Suppressor macrophage treated with lipopolysaccharide for 4 hours (primary cell): ENCODE measurements at places on chromosomes 6 and 20.

GRCh38 chr6:72271531-72271930 lies 350.3 kb upstream of the KCNQ5 start:
- DNase-seq, result no peak

DNA sequence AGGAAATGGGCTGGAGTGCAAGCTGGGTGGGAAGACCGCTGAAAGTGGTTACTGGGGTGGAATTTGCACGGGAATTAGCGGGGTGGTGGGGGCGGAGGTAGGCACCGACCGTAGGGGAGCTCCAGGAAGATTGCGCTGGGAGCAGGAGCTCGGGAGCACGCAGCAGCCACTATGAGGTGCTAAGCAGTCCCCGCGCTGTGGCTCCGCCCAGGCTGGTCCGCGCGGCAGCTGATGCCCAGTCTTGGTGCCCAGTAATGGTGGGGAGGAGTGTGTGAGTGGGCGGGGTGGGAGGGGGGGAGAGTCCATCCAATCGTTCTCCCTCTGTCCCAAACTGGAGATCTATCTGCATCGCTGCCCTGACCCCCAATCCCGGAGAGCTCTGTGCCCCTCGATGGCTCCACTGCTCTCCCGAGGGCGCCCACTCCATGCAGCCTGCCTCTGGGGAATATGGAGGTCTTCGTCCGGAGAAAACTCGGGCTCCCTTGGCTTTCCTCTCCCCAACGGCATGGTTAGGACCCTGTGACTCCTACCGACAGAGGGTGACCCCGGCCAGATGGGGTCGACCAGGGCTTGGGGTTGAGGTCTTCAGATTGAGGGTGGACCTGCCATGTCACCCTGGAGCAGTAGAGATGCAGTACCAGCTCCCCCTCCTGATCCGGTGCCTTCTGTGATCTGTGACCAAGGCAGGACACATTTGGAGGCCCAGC lies 5.3 kb downstream of the TP53TG5 start:
- DNase-seq, result no peak

- peak; percentile 62 for DNase-seq
These were observed 7.7 kb upstream of the ZNF334 start for GRCh38 chr20:46520976-46521579.

DNA sequence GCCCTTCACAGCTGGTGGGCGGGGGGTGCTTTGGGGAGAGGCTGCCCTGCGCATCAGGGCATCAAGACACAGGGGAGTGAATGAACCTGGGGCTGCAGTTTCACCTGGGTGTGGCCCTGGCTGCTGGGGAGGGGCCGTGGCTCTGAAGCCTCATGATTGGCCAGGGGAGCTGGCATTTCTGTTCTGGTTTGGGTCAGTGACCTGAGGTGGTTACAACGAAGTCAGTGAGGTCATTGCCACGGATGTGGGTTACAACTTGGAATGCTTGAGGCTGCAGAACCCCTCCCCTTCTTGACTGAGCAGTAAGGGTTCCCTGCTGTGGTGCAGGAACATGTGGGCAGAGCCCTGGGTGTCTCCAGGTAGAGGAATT lies 3.0 kb downstream of the TCEA2 start:
- DNase-seq, result no peak

DNA sequence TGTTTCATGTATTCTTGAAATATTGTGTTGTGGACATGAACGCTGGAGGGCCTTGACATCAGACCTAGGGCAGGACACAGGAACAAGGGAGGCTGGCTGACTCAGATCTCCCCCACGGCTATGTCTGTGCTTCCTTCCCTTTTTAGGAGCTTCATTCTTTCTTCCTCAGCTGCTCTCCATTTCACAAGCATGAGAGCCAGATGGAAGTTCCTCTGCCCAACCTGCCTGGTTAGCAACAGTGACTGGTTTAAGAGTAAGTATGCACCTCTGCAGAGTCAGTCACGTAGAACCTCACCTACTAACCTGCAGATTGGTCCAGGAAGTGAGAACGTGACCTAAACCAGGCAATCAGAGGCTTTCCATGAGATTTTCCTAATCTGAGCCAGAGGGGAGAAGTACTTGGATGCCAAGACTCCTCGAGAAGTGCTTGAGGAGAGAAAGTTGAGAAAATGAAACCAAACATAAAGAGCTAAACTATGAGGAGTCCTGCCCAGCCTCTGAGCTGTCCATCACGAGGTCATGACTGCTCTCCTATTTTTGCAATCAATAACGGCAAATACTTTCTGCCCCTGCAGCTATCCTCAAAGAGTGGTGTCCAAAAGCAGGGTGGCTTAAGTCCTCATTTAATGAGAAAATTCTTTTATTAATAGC lies 465.2 kb upstream of the CITED2 start:
- DNase-seq, result peak; percentile 92

- DNase-seq, result no peak
These were observed 914.1 kb upstream of the GJE1 start for GRCh38 chr6:141218583-141218982.

DNA sequence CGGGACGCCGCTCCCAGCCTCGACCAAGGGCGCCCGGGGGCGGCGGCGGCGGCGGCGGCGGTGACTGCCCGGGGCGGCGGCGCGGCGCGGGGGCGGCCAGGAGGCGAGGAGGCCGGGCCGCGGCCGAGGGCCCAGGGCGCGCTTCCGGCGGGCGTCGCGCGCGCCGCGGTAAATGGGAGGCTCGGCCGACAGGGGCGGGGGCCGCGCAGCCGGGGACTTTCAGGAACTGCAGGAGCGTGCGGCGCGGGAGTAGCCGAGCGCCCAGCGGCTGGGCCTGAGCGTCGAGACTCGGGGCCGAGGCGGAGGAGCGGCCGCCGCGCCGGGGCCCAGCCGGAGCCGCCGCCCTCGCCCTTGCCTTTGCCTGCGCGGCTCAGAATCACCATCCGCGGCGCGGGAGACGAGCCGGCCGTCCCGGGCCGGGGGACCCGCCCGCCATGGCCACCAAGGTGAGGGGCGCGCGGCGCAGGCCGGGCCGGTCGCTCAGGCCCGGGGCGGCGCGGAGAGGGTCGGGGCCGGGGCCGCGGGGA lies at the start of gene SNX9:
TSS of gene SNX9 (plus strand) at position 246 of the 527 bp plus-strand sequence. CDS start at position 435, 189 bp downstream.
- DNase-seq, result peak; percentile 91
